Activated CD8-positive, alpha-beta memory T cell treated with anti-CD3 and anti-CD28 coated beads for 1 hour (primary cell): ENCODE measurements at places on chromosomes 3 and 15.

DNA sequence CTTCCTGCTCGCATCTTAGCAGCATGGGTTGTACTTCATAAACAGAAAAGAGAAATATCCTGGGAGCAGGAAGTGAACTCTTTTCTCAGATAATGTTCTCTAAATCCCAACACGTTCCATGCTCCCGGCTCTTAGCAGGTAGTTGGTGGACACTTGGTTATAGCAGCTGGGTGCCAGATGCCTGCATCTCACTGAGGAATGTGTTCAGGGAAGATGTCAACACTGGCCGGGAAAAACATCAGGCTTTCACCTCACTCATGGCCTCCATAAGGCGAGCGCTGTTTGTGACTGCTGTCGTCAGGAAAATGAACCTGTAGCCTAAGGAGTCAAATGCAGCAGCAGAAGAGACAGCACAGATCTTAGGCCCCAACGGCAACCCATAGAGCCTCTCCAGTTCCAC, 4.4 kb upstream of the PRC1 start:
- DNase-seq: no peak

- no peak for DNase-seq
These were observed 259.6 kb upstream of the UBE2E1 start for GRCh38 chr3:23546181-23546580.

- no peak for DNase-seq
These were observed 66.2 kb upstream of the FOXP1 start for GRCh38 chr3:71649757-71650156.

DNA sequence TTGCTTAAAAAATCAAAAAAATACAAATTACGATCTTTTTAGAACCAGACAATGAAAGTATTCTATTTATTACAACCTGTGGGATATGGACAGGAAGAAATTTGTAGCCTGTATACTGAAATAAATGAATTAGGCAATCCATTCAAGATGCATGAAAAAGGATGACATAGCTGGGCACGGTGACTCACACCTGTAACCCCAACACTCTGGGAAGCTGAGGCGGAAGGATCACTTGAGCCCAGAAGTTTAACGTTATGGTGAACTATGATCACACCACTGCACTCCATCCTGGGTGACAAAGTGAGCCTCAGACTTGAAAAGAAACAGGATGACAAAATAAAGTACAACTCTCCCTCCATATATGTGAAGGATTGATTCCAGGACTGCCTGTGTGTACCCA, 74.1 kb downstream of the MSL2 start:
- DNase-seq: no peak

DNA sequence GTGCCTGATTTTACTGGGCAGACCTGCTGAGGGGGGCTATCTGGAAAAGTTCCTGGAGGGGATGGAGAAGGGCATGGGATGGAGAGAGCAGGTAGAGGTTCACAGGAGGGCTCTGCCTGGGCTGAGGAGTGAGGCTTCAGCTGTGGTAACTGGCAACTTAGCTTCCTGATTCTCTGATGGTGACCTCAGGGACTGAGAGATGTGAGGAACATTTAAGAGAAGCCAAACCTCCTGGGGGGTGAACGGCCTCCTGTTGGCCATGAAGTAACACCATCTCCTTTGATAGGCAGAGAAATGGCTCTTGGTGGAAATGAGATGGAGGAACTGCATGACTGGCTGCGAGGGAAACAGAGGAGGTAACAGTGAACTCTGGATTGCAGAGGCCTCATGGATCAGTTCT, 97.3 kb upstream of the ROPN1 start:
- no peak for DNase-seq
